Fibroblast of skin of right biceps (primary cell): ENCODE measurements at places on chromosomes 4 and X.

GRCh38 chr4:72312032-72312650 is 256.9 kb downstream of the ADAMTS3 start:
- peak; percentile 88 for DNase-seq

GRCh38 chr4:61406677-61407076 is 206.6 kb downstream of the ADGRL3 start:
- DNase-seq: no peak

DNA sequence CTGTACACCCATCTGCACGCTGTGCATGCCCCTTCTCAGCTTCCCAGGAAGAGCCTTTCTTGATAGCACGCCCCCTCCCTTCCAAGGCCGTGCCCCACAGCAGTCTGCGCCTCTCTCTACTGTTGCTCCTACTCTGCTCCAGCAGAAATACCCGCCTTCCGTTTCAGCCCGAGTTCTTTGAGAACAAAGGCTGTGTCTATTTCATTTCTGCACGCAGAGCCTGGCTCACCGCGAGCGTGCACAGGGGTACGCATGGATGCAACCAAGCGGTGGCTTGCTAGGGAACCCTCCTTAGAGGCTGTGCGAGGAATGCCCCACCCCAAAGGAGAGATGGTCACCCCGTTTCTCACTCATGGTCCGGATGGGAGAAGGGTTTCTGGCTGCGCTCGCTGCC is 485 bp downstream of the AADAT start:
- peak; percentile 60 for DNase-seq

DNA sequence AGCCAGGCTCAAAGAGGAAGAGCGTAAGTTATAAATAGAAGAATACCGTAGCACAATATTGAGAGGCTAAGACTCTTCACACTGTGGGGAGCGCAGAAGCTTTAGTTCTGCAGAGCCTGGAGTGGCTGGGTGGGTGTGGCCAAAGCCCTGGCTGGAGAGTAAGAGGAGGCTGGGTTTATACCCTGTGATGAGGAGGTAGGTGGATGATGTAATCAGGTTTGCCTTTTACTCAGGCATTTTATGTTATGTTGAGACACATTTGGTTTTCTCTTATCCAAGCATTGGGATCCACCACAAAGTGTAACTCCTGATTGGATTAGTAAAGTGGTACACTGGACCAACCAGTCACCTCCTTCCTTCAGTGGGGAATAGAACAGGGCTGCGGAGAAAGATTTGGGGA is 13.9 kb downstream of the CDS1 start:
- peak; percentile 14 for DNase-seq

- peak; percentile 15 for DNase-seq
Observed at GRCh38 chr4:111213531-111213930, 590.7 kb upstream of the PITX2 start.

DNA sequence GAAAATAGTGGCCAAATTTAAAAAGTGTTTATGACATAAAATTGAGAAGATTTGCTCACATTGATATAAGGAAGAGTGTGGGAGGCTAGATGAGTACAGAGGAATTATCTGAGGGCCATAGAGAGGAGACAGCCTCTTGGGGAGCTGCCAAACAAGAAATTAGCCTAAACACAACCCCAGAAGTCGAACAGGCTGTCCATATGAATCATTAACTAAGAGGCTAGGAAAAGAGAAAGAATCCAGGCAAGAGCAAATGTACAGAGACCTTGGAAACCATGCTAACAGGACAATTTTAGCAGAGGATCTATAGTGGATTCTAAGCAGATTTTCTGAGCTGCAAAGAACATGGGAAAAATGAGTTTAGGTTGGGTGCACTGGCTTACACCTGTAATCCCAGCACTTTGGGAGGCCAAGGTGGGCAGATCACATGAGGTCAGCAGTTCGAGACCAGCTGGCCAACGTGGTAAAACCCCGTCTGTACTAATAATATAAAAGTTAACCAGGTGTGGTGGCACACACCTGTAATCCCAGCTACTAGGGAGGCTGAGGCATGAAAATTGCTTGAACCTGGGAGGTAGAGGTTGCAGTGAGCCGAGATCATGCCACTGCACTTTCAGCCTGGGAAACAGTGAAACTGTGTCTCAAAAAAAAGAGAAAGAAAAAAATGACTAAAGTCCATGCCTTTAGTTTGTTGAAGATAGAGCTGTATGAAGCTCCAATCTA is 76.1 kb downstream of the NWD2 start:
- DNase-seq: no peak

DNA sequence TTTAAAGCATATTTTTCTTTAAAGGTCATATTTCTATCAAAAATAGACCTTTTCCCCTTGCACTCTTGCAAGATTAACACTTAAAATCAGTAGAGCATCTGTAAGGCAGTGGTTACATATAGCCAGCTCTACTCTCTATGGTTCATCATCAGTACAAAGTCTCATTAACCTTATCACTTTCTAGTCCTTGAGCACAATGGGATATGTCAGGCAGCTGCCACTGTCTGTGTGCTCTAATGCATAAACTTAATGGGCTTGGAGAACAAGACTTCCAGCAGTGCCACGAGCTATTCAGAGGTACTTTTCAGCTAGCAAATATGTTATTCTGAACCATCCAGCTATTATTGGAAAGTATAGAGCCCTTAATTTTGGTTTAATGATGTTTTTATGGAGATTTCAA is 393.7 kb downstream of the GASK1B start:
- no peak for DNase-seq

- no peak for DNase-seq
Observed at GRCh38 chrX:20352504-20352903, 85.8 kb upstream of the RPS6KA3 start.

DNA sequence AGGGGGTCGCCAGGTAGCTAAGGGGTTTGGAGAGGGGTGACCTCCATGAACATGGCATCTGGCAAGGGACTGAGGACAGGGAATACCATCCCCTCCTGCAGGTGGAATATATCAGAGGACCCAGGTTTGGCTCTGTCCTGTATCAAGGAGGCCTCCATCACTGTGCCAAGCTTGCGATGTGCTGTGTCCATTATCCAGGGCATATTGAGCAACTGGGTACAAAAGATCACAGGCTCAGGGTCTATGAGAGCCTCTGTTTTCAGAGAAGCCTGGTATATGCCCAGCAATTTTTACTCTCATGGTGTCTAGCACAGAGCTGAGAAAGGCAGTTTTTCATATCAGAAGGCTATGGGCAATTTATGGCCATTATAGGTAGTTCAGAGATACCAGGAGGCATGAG is 16.6 kb upstream of the TCEAL5 start:
- no peak for DNase-seq

GRCh38 chr4:24792552-24792951 is 2.8 kb upstream of the SOD3 start:
- no peak for DNase-seq

DNA sequence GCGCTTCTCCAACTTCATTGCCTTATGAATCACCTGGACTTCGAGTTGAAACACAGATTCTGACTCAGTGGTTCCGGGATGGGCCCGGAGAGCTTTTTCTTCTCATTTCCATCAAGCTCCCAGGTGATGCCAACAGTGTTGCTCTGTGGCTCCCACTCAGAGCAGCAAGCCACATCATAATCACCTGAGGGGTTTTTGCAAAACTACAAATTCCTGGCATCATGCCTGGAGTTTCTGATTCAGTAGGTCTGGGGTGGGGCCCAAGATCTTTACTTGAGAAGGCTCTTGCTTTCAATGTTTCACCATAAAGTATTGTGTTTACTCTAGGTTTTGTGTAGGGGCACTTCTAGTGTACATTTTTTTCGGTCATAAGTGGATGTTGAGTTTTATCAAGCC is 7.0 kb downstream of the MTM1 start:
- DNase-seq: peak; percentile 40

DNA sequence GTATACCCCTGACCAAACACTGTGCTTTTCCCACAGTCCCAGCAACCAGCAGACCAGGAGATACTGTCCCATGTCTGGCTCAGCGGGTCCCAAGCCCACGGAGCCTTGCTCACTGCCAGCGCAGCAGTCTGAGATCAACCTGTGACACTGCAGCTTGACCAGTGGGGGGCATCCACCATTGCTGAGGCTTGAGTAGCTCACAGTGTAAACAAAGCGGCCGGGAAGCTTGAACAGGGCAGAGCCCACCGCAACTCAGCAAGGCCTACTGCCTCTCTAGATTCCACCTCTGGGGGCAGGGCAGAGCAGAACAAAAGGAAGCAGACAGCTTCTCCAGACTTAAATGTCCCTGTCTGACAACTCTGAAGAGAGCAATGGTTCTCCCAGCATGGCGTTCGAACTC is 58.1 kb downstream of the SLC10A6 start:
- DNase-seq: no peak

DNA sequence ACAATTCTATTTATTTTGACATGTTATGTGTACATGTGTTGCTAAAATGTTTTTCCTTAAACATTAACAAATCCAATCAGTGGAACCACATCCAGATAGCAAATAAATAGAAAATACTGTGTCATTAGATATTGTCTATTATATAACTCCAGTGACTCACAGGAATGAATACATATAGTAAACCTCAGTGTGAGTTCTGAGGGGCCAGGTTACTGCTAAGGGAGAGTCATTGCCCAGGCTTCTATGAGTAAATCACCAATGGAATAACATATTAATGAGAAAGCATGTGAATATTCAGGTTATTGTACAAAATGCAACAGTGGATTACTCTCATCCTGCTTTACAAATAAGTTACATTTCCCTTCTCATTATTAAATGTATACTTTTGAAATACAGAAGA is 27.2 kb downstream of the TACR3 start:
- DNase-seq: no peak

DNA sequence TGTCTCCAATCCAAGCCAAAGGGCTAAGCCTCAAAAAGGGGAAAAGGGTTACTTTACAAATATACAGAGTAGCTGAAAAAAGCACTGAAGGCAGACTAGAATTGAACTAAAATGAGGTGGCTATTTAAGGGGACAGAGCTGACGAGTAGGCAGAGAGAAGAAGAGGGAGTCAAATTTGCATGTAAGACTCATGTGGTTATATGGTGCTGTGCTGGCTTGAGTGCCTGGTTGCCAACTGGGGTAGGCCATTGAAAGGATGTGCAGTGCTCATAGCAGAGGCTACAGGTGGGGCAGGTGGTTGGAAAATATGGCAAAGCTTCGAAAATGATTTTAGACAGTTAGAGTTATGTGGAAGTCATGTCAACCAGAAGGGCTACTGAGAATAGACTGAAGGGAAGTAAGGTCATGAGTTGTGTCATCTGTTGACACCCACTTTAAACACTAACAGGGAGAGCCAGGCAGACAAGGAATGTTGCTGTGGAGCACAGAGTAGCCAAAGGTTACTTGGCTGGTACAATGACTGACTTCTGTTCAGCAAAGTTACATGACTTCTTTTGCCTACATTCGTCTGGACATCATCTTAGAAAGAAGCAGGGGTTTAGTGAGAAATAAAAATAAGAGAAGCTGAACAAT is 1210.4 kb downstream of the ADGRL3 start:
- no peak for DNase-seq

DNA sequence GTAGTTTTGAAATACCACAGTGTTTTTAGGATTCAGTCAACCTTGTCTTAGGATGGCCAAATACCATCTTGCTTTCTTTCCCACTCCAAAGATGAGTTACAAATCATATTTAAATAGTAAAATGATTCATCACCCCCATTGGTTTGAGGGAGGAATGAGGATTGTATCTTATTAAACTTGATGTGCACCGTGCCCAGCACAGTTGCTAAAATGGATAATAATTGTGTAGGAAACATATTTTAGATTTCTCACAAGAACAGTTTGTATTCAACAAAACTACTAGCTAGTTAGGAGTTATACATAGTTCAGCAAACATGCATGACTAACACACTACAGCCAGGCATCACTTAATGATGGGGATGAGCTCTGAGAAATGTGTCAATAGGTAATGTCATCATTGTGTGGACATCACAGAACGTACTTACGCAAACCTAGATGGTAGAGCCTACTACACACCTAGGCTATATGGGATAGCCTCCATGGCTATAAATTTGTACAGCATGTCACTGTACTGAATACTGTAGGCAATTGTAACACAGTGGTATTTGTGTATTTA is 245.4 kb downstream of the FBXW7 start:
- no peak for DNase-seq

DNA sequence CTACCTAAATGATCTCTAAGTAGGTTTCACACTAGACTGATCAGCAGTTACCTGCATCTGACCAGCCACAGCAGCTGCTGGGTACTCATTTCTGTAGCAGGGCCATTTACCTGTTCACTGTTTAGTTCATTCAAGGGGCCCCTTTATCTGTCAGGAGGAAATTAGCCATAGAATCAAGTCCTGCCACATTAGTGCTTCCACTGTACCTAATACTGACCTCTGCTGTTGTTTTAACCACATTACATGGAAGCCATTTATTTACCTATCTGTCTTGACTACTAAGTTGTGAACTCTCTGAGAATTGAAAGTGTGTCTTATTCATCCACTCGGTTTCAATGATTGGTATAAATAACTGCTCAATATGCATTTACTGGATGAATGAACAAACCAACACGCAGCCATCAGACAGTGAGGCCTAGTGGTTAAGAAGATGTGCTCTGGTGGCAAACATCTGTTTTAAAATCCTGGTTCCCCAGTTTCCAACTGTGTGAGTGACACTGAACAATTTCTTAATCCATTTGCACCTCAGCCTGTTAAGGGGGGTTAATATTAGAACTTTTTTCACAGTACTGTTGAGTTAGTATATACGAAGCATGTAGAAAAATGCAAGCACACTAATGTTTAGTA is 30.0 kb upstream of the ANXA5 start:
- peak; percentile 74 for DNase-seq

GRCh38 chr4:6568689-6569332 is 6.2 kb upstream of the MAN2B2 start:
- DNase-seq: peak; percentile 79

- peak; percentile 40 for DNase-seq
Observed at GRCh38 chr4:128416921-128417320, 129.3 kb upstream of the PGRMC2 start.

- peak; percentile 8 for DNase-seq
Observed at GRCh38 chrX:143788265-143788664, 67.7 kb upstream of the SPANXN2 start.

DNA sequence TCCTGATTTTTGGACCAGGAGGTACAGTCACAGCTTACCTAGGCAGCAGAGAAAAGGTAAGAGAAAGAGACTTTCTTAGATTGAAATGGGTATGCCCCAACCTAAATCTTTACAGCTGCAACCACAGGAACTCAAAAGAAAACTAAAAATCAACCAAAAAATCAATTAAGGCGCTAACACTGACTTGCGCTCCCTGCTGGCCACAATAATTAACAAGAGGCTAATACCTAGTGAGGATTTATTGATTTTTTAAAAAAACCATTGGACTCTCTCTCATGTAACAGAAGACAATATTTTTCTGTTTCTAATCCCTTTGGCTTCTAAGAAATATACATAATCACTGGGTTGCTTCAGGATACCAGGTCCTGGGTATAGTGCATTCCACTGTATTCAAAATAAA is 153.9 kb upstream of the TENM3 start:
- no peak for DNase-seq

DNA sequence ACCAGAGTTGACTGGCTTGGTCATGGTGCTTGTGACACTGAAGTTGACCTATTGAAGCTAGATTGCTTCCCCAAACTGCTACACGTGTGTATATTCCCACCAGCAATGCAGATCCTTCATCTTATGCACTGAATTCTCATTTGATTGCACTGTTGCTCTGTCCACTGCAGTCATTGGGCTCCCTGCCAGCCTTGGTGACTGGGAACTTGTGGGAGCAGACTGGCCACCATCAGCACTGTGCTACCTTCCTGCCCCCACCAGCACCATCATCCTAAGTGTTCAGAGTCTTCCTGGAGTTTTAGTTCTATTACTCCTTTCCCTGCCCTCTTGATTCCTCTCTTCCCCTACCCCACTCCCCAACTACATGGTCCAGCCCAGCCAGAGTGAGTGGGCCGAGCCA is 117.7 kb upstream of the PRPS2 start:
- DNase-seq: no peak

GRCh38 chr4:41791557-41791956 is 43.0 kb upstream of the PHOX2B start:
- no peak for DNase-seq
